ENCODE measurements at places on chromosomes 6 and 20.

DNA sequence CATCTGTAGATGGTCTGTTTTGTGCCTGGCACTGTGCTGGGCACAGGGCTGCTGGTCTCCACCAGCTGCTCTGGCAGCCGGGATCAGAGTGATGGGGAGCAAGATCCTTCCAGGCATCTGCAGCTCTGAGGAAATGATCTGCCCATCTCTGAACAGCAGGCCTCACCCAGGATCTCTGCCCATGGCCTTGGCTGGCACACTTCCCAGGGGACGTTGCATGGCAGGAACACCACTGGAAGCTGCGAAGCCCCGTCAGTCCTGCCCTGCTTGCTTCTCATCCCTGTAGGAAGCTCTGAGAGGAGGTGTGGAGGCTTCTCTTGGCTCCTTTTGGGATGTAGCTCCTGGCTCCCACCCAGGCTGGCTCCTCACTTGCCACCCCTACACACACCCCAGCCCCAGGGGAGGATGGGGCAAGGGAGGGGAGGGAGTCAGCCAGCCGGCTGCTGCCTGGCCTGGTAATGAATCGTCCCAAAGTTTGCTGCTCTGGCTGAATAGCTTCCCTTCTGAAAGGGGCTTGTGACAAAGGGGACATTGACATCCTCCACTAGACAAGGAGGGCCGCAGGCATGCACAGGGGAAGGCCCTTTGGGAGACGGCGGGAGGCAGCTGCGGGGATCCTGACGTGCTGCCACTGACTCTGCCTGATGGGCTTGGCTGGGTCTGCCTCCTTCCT is 108.9 kb downstream of the VEGFA start:
- DNase-seq = no peak

DNA sequence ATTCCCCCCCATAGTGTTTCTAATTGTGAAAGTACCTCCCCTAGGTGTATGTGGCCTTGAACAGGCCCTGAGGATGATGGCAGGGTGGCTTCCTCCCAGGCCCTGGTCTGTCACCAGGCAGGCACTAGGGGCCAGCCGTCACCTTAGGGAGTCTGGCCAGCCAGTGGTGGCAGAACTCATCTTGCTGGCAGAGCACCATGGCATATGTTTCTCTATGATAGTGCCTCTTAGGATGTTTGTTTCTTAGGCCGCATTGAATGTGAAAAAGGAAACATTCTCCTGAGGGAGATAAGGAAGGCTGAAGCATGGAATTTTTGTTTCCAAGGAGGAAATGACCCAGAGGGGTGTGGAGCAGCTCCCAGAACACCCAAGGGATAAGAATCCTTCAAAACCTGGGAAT is 45.2 kb upstream of the KLHL31 start:
- no peak for DNase-seq

GRCh38 chr20:35664466-35665206 is at the start of the genes CPNE1 and RBM12:
Gene CPNE1 (minus strand): TSS chr20:35664900. CDS start chr20:35632923, 31,977 bp downstream.
Gene RBM12 (minus strand): TSS chr20:35664900. CDS start chr20:35655322, 9,578 bp downstream.
- peak; percentile 93 for DNase-seq

DNA sequence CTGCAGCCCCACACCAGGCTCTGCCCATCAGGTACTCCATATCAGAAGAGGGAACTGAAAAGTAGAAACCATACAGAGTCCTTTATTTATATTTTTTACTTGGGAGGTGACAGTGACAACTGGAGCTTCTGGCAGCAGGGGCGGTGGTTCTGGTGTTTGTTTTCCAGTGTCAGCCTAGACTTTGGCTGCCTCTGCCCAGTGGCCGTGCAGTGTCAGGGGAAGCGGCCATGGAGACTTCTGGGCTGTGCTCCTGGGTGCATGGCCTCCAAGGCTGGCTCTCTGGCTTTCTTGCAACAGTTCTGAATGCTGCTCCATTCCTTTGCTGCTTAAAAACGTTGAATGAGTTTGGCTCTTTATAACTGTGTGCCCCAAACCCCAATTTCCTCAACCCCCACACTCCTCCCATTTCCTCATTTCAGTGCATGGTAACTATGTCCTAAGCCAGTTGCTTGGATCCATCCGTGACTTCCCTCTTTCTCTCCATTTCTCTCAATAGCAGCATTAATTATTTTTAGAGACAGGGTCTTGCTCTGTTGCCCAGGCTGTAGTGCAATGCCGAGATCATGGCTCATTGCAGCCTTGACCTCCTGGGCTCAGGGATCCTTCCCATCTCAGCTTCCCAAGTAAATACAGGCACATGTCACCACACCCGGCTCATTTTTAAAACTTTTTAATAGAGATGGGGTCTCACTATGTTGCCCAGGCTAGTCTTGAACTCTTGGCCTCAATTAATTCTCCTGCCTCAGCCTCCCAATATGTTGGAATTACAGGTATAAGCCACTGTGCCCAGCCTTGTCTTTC is 141.1 kb upstream of the SGK1 start:
- no peak for DNase-seq

- DNase-seq = no peak
Measured at GRCh38 chr6:122352981-122353664, 46.3 kb upstream of the HSF2 start.

DNA sequence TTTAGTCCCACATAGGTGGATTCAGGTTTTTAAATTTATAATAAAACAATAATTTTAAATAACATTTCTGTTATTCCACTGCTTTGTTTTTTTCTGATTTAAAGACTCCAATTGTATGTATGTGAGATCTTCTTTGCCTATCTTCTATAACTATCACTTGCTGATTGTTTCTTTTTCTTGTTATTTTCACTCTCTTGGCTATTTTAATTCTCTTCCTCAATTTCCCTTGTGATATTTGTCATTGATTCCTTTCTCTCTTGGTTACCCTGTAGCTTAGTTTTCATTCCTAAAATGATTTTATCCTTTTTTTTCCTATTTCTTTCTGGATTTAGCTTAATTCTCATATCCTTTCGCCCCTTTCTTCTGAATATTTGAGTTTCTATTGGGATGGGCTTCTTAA is 227.3 kb upstream of the TENT5A start:
- DNase-seq = no peak

DNA sequence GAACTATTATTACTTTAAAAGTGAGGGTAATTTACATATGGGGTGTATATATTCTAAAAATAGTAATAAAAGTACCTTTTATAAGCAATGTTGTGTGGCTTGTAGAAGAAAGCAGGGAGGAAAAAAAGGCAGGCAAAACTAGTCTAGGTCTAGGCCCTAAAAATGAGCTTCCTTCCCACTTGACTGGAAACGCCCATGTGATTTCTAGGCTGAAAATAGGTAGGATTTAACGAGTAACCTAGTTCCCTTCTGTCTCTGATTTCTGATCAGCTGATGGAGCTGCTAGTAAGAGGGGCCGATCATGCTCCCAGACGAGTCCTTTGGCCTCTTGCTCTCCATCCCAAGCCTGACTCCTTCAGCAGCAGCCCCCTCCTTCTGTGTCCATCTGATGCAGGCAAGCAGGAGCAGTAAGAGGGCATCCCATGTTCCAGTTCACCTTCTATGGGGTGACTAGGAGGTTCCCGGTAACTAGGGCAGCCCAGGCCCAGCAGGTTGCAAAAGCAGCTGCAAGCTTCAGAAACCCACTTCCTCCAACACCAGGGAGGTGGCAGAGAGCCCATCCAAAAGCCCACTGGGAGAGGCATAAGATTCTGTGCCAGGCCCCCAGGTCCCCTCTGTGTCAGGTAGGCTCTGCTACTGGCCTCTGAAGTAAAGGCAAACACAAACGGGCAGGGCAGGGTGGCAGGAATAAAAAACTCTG is 24.4 kb downstream of the TBC1D20 start:
- DNase-seq = no peak

- no peak for DNase-seq
Measured at GRCh38 chr6:13633343-13633742, 18.2 kb downstream of the NOL7 start.

GRCh38 chr20:46027245-46027853 is 1.7 kb upstream of the SLC12A5 start:
- no peak for DNase-seq

- no peak for DNase-seq
Measured at GRCh38 chr20:4697189-4697830, 24.4 kb upstream of the PRND start.

- DNase-seq = no peak
Measured at GRCh38 chr6:92139601-92140000, 1279.8 kb downstream of the EPHA7 start.
